ENCODE measurements at places on chromosomes 3 and 15. TPM values are rescaled to one million over a fixed set of nuclear protein-coding genes. Genes with fewer than 3 reads are reported as not detected.

Gene COPG1
- 203 TPM for total RNA-seq

Gene CLSTN2
- total RNA-seq, result 0.07 TPM

Gene GHSR
- not detected for total RNA-seq

Gene CCDC54
- total RNA-seq, result not detected

Gene GXYLT2
- 2.0 TPM for total RNA-seq

Gene DNAH1
- total RNA-seq, result 2.9 TPM

Gene GP9
- not detected for total RNA-seq

Gene RASGRF1
- not detected for total RNA-seq

Measured in thoracic aorta endothelial cell (primary cell).